ENCODE measurements at places on chromosomes 5 and 9. TPM values are rescaled to one million over a fixed set of nuclear protein-coding genes. Genes with fewer than 3 reads are reported as not detected.

The CTSV gene
- not detected for polyA plus RNA-seq

The STK32A gene
- polyA plus RNA-seq = not detected

The TRIM36 gene
- 0.06 TPM for polyA plus RNA-seq

The SH3TC2 gene
- not detected for polyA plus RNA-seq

The TLX3 gene
- polyA plus RNA-seq = not detected

The PARP8 gene
- polyA plus RNA-seq = 36.2 TPM

The FRMD3 gene
- polyA plus RNA-seq = 0.37 TPM

The ANKRD18B gene
- not detected for polyA plus RNA-seq

The FAM151B gene
- not detected for polyA plus RNA-seq

The LHFPL2 gene
- polyA plus RNA-seq = 3.8 TPM

The ACER2 gene
- 1.1 TPM for polyA plus RNA-seq

The IL31RA gene
- polyA plus RNA-seq = not detected

The TEK gene
- not detected for polyA plus RNA-seq

The NUTM2G gene
- not detected for polyA plus RNA-seq

The DMRT3 gene
- polyA plus RNA-seq = not detected

The CDKN2A gene
- polyA plus RNA-seq = 6.4 TPM

The IL5 gene
- polyA plus RNA-seq = not detected

The CORO2A gene
- polyA plus RNA-seq = 1.5 TPM

The OBP2A gene
- polyA plus RNA-seq = not detected

The EQTN gene
- 1.3 TPM for polyA plus RNA-seq

The ANGPTL2 gene
- not detected for polyA plus RNA-seq

The HK3 gene
- 3.6 TPM for polyA plus RNA-seq

The TAF11L10 gene
- not detected for polyA plus RNA-seq

The S100Z gene
- 1.0 TPM for polyA plus RNA-seq

The ELOVL7 gene
- polyA plus RNA-seq = 0.36 TPM

The LRRC70 gene
- 4.7 TPM for polyA plus RNA-seq

The RNF183 gene
- 0.04 TPM for polyA plus RNA-seq

The ELAVL2 gene
- not detected for polyA plus RNA-seq

The NEUROG1 gene
- polyA plus RNA-seq = not detected

The KIF20A gene
- polyA plus RNA-seq = 0.13 TPM

The MEIKIN gene
- not detected for polyA plus RNA-seq

The EIF4E1B gene
- not detected for polyA plus RNA-seq

The WDR5 gene
- polyA plus RNA-seq = 18.0 TPM
